Hindlimb muscle (tissue), 1 donor: ENCODE measurements at places on chromosomes 6 and 20.

DNA sequence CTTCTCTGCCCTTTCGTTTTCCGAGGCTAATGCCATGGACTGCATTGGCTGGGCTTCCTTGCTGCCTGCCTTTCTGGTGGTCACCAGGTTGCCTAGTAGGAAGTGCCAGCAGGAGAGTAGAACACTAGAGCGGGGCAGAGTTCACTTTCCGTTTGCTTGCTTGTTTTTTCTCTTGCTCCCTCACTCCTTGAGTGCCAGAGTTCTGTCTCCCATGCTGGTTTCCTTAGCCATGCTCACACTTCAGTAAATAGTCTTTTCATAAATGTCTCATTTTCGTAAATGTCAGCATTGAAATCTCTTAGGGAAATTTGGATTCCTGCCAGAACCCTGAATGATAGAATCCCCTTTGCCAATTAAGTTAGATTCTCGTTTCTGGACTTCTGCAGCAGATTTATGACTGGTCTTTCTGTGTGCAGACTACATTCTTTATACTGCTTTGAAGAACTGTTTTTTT, 63.9 kb downstream of the FAM83B start:
- no peak for DNase-seq

- peak; percentile 40 for DNase-seq
Observed at GRCh38 chr6:28988536-28989311, 16.4 kb downstream of the ZNF311 start.

- DNase-seq, result no peak
Observed at GRCh38 chr6:75217193-75217592, 11.3 kb upstream of the COL12A1 start.

- no peak for DNase-seq
Observed at GRCh38 chr6:88360203-88360797, 194.2 kb upstream of the CNR1 start.

DNA sequence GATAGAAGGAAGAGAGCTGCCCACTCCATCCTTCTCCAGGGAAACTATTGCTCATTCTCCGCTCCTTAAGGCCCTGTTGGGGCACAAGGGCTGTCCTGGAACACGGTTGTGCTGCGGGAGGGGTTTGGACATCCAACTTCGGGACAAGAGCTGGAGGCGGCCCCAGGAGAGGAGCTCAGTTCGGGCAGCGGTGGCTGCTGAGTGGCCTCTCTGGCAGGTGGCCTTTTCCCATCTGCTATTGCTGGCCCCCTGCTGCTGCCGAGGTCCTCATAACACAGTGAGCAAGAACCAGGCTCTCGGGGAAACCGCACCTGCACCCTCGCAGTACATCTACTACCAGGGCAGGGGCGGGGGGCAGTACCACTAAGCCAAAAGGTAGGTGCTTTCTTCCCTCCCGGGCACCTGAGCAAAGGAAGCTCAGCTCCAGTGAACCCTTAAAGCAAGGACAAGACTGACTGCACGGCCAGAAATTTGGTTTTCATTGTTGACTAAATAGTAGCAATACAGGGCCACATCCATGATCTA, 63.7 kb downstream of the PSMG4 start:
- DNase-seq, result no peak

DNA sequence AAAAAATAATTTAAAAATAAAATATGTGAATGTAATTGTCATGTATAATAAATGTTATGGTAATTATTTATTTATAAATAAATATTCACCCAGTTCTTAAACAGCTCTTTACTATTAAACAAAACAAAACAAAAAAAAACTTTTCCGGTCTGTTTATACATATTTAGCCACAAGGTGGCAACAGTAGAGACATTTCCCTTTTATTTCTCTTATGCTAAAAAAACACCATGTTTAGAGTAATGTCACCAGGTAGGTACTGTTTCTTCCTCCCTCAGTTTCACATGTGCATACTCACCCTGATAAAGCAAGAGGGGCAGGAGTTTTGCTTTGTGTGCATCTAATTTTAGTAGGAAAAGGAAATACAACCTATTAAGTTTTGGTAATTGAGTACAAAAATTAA, 610.4 kb upstream of the IMPG1 start:
- DNase-seq, result no peak

DNA sequence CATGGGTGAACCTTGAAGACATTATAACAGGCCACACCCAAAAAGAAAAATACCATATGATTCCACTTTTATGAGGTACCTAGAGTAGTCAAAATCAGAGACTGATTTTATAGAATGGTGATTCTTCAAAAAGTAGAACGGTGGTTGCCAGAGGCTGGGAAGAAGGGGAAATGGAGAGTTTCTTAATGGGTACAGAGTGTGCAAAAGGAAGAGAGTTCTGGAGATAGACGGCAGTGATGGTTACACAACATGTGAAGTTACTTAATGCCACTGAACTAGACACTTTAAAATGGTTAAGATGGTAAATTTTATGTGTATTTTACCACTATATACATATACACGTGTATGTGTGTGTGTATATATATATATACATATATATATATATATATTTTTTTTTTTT, 80.8 kb downstream of the PRND start:
- no peak for DNase-seq

DNA sequence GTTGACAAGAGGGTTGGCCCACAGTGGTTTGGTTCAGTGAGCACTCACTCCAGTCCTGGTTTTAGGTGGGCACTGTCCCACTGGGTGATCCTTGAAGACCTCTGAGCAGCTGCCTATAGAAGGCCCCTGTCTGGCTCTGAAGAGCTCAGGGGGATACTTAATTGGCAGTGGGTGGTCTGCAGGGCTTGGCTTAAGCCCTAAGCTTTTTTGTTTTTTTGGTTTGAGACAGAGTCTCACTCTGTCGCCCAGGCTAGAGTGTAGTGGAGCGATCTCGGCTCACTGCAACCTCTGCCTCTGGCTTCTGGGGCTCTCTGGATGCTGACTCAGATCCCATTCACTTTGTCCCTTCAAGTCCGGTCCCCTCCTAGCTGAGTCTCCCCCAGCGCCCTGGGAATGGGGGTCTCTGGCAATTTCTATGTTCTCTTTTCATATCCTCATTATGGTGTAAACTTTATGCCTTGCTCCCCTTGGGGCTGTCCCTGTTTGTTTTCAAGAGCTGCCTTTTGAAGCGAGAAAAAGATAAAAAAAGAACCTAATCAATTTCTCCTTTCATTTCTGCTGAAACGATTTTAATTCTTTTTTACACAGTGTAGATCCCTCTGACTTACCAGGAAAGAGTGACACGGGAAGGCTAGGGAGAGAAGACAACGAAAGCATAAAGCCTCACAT, 12.2 kb upstream of the KCNG1 start:
- no peak for DNase-seq
